ENCODE measurements at places on chromosomes 7 and 10.

DNA sequence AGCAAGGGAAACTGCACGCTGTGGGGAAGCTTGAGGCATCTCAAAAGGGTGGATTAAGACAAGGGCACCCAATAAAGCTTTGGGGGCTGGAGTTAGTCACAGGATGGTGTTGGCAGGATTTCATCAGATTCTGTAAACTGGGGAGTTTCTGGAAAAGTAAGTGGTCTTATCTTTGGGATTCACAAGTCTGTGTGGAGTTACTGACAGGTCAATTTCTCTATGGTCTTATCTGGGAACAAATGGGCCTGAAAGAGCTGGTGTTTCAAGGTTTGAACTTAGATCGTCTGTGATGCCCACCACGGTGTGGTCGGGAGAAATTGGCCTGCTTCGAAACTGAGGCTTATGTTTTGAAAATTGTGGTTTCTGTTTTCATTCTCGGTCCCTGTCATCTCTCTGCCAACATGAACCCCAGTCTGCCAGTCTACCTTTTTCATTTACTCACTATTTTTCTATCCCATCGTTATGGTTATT lies 23.8 kb upstream of the AOAH start:
- DNase-seq = no peak

DNA sequence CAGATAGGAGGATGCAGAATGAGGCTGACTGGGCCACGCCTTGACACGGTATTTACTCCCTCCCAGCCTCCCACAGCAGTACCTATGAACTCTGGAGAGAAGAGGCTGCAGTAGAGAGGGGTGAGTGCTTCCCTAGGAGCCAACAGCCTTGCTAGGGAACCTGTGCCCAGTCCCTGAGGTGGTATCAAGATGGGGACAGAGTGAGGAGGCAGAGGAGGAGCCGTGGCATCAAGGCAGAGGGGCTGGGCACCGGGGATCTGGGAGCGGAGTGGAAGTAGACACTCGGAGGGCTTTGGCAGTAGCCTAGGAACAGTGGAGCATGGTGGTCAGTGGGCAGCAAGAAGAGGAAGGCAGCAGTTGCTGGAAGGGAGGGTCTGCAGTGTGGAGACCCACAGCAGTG lies 68.7 kb upstream of the CHST15 start:
- DNase-seq = no peak

- DNase-seq = no peak
These were observed 45.2 kb downstream of the PNLIPRP3 start for GRCh38 chr10:116472891-116473290.

GRCh38 chr7:95478272-95479037 lies 7.3 kb upstream of the ASB4 start:
- no peak for DNase-seq

DNA sequence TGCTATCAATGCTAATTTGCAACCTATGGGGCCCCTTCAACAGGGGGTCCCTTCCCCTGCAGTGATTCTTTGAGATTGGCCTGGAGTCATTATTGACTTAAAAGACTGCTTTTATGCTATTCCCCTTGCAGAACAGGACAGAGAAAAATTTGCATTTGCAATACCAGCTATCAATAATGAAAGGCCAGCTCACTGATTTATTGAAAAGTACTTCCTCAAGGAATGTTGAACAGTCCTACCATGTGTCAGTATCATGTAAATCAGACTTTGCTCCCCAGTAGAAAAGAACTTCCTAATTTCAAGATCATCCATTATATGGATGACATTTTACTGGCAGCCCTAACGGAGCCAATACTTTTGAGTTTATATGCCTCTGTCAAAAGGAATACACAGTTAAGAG lies 29.7 kb upstream of the ABCA13 start:
- DNase-seq = no peak

DNA sequence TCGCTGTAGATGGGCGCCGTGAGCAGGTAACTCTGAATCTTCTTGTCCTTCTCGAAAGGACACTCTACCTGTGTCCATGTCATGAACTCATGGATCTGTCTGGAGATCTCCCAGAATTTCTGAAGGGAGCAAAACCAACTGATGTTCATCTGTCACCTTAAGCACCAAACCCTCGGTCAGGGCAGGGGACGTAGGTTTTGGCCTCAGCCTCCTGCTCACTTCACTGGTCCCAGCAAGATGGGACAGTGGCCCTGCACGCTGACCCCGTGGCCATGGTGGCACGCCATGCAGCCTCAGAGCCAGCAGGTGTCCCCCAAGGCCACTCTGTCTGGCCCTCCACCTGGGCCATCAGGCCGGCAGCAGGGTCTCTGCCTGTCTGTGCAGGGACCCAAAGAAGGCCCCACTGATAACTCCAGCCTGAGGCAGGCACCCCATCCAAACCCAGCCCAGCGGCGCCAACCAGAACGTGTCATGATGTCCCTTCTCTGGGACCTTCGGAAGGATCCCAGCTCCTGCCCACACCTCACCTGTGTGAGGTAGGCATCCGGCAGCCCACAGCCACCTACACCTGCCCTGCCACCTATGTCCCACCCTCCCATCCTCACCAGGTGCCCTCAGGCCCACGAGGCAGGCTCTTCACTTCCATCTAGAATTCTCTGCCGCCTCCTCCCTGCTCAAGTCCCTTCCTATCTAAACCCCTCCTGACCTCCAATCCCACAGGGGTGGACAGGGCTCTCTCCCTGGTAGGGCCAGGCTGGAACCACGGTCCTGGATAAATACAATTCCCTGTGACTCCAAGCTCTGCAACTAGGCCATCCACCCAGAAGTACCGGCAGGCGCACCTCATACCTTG lies 59.0 kb downstream of the CSGALNACT2 start:
- DNase-seq = no peak
